Cortex of kidney (tissue), 1 donor: ENCODE measurements at places on chromosomes 7 and 10.

- no peak for DNase-seq
Observed at GRCh38 chr7:100974021-100974420, 4.7 kb downstream of the MUC12 start.

- DNase-seq = no peak
Observed at GRCh38 chr10:11713186-11713743, 28.9 kb upstream of the ECHDC3 start.

GRCh38 chr7:48426966-48427555, 255.8 kb downstream of the ABCA13 start:
- no peak for DNase-seq

DNA sequence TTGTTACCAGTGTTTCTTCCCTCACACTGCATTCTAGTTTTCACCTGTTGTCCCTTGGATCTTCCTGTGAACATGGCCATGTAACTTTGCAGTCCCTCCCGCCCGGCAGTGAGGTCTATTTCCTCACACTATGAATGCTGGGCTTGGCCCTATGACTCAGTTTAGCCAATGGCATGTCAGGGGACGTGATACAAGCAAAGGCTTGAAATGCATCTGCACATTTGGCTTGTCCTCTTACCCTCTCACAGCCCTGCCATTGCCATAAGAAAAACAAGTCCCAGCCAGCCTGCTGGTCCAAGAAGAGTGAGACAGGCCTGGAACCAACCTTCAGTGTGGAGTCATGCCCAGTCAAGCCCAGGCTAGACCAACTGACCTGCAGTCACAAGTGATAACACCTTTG, 17.1 kb upstream of the EZH2 start:
- DNase-seq = no peak

GRCh38 chr10:6297951-6298381, 95.2 kb downstream of the PFKFB3 start:
- DNase-seq = no peak

DNA sequence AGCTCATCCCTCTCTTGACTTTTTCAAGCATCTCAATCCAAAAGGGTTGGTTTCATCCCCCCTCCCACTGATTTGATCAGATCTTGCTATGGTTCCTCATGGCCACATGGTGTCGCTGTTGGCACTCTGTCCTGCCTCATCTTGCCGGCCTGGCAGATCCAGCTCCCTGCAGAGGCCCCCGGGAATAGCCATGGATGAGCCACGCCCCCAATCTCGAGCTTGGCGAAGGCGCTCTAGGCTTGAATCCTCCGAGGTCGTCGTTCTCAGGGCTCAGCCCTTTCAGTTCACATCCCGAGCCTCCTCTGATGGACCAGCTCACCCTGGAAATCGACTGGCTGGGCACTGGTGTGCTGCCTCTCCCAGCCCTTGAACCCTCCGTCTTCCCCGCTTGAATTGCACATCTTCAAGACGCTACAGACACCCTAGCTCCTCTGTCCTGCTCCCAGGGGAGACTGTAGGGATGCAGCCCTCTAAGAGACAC, 628.7 kb downstream of the TYW1 start:
- no peak for DNase-seq

DNA sequence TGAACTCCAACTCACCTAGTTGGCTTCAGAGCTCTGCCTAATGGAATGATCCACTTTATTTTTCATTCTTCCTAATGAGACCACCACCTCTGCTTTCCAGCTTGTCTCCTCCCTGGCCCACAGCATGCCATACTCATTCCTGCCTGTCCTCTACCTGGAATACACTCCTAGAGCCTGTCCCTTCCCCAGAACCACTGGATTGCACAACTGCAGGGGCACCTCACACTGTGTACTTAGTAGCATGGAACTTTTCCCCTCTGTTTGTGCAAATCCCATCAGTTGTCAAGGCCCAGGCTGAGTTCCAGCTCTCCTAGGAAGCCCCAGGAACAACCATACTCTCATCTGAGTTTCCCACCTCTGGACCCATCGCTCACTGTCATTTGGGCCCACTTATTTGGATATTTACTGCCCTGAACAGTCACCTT, 15.6 kb downstream of the ALDH18A1 start:
- no peak for DNase-seq

- no peak for DNase-seq
Observed at GRCh38 chr10:2980791-2981360, 86.5 kb upstream of the PFKP start.

DNA sequence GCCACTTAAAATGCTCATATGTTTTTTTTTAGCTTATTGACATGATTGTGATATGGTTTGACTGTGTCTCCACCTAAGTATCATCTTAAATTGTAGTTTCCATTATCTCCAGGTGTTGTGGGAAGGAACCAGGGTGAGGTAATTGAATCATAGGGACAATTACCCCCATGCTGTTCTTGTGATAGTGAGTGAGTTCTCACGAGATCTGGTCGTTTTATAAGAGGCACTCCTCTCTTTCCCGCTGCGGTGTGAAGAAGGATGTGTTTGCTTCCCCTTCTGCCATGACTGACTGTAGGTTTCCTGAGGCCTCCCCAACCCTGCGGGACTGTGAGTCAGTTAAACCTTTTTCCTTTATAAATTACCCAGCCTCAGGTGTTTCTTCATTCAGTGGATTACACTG, 80.5 kb upstream of the ETV1 start:
- DNase-seq = no peak

DNA sequence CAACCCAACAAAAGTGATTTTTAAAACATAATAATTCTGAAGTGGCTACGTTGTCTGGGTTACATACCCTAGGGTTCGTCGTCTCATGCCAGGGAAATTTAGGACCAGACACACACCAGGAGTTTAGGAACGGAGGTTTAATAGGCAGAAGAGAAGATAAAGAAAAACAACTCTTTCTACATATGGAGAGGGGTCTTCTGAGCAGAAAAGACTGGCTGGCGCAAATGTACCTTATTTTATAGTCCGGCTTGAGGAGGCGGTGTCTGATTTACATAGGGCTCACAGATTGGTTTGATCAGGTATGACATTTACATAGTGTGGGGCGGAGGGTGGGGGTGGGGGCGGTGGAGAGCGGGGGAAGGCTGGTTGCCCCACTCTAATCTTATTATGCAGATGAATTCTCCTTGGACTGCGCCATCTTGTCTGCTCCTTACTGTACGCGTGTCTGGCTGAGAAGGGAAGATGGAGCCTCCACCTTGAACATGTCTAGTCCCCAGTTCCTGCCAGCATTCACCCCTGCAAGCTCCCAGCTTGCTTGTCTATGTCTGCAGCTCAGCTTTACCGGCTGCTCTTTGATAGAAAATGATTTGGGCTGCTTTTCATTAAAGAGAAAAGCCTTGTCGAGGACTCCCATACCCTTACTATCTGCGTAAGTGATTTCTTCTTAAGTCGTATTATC, 98.7 kb downstream of the RALA start:
- DNase-seq = no peak

DNA sequence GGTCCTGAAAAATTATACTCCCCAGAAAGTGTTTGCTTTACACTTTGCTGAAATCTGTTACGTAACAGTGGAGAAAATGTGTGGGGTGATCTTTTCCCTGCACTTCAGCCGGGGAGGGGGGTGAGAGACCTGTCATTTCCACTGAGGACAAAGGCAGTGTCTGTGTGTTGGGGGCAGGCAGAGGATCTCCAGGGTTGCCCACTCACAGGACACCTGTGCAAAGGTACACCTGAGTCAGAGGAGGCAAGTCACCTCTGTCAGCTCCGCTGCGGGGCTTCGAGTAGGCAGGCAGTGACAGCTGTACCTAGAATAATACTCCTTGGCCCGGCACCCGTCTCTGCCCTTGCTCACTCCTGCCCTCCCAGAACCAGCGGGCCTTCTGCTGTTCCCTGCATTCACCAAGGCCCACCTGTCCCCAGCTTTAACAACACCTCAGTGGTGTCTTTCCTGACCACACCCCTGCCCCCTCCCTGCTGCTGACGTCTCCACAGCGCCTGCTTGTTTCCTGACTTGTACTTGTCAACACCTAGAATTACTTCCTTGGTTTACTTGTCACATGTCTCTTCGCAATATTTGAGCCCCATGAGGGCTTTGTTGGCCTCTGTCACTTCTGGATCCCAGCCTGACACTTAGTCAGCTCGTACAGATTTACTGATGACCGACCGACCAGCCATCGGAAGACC, 159.2 kb downstream of the NEURL1 start:
- no peak for DNase-seq

GRCh38 chr10:99733366-99733765, 1.3 kb downstream of the CUTC start:
- DNase-seq = no peak

DNA sequence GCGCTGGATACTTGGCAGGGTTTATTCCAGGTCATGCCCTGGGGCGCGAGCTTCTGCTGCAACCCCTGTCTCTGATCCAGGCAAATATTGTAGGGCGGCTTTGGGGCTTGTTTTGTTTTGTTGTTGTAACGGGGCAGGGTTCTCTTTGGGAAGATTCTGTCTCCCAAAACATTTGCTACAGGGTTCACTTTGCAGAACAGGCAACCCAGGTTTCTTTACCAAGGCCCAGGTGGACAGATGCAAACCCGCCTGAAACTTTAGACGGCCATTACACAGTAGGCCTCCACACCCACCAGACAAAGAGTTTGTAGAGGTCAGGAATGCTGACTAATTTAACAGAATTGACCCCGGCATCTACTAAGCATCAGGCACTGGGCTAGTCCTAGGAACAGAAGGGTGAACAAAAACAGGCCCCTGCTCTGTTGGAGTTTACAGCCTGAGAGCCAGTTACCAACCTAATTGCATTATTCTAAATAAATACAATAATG, 567 bp upstream of the CDCA7L start:
- no peak for DNase-seq

GRCh38 chr7:24972991-24973390, 7.0 kb downstream of the OSBPL3 start:
- no peak for DNase-seq

- no peak for DNase-seq
Observed at GRCh38 chr7:147859486-147859885, 731.1 kb upstream of the C7orf33 start.

- no peak for DNase-seq
Observed at GRCh38 chr10:103626178-103626577, 132.7 kb downstream of the NEURL1 start.

DNA sequence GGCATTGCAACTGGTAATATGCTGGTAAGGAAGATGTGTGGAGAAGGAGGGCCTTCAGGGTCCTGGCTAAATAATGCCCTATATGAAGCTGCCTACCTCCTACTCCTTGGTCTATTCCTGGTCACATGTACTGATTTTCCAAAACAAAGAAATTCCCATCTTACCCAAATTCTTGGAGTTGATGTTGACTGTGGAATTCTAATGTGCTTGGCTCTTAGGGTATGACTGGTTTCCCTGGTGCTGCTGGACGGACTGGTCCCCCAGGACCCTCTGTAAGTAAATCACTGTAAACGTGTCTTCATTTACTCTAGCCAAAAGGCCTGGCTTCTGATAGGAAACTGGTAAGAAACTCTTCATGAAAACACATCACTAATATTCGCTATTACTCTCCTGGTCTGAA, 27.0 kb downstream of the COL1A2 start:
- DNase-seq = no peak

- DNase-seq = no peak
Observed at GRCh38 chr10:75399461-75400162, 2.0 kb downstream of the ZNF503 start.

- no peak for DNase-seq
Observed at GRCh38 chr10:90363799-90364483, 493.9 kb downstream of the HTR7 start.

GRCh38 chr10:18868919-18869318, 179.7 kb upstream of the MALRD1 start:
- DNase-seq = no peak

GRCh38 chr10:72509941-72510340, 115.9 kb downstream of the MICU1 start:
- DNase-seq = no peak

GRCh38 chr10:117752103-117752502, 209.6 kb downstream of the EMX2 start:
- no peak for DNase-seq

- DNase-seq = no peak
Observed at GRCh38 chr7:112023282-112023681, 182.9 kb downstream of the DOCK4 start.

DNA sequence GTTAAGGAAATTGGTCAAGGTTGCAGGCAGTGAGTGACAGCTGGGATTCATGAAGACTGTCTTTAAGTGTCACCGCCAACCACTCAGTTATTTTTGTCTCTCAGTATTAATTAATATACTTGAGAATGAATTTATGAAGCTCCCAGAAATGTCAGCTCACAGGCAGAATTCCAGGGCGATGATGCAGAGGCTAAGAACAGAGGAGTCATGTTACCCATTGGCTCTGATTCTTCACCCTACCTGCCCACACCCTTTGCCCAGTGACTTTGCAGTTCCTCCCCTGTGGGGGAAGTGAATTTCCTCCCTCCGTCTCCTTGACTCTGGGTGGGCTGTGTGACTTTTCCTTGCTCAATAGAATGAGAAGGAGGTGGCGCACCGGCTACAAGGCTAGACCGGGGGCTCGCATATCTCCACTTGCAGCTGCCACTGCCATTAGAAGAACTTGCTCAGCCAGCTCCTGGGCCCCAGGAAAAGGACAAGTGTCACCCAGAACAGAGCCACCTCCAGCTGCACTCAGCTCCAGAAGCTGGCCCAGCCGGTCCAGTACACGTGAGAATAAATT, 157.1 kb upstream of the PRKCQ start:
- DNase-seq = no peak

DNA sequence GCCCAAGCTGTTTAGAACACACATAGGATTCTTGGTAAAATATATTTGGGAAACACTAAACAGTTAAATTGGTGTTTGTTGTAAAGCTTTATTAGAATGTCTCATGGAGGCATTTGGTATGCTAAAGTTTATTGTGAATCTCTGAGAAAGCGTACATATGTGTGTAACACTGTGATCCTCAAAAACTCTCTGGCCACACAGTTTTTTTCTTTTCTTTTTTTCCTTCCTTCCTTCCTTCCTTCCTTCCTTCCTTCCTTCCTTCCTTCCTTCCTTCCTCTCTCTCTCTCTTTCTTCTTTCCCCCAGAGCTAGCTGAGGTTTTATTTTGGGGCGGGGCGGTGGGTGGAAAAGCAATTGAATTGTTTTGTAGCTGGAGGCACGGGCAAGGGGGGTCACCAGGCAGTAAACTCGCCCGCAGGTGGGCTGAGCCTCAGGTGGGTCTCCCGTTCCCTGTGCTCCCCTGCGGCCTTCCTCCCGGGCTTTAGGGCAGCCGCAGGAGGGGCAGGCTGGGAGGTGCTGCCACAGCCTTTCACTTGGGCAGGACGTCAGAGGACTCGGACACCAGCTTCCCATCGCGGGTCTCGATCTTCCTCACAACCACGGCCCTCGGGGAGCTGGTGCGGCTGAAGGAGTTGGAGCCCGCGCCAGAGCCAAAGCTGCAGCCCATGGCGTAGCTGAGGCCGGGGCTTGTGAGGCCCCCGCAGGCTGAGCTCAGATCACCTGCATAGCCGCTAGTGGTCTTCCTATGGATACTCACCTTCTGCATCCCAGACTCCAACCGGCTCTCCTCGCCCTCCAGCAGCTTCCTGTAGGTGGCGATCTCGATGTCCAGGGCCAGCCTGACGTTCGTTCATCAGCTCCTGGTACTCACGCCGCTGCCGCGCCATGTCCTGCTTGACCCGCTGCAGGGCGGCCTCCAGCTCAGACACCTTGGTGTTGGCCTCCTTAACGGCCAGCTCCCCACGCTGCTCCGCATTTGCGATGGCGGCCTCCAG, 459.0 kb downstream of the GATA3 start:
- no peak for DNase-seq
